ENCODE measurements at places on chromosomes 12 and 14. TPM values are rescaled to one million over a fixed set of nuclear protein-coding genes. Genes with fewer than 3 reads are reported as not detected.

KLRD1 gene
- 13.6 TPM for total RNA-seq

SLC17A8 gene
- not detected for total RNA-seq

GUCY2C gene
- total RNA-seq, result not detected

ACOT2 gene
- total RNA-seq, result 52.9 TPM

SLC6A15 gene
- total RNA-seq, result not detected

LMO3 gene
- total RNA-seq, result 127 TPM

B4GALNT3 gene
- total RNA-seq, result 20.6 TPM

TSPAN9 gene
- 61.1 TPM for total RNA-seq

ABCC9 gene
- total RNA-seq, result 27.5 TPM

ZNF891 gene
- 2.6 TPM for total RNA-seq

- no peak for DNase-seq
Measured at GRCh38 chr12:104505095-104505818, 48.5 kb downstream of the CHST11 start.

- no peak for DNase-seq
Measured at GRCh38 chr14:62117751-62118105, 355.5 kb downstream of the SNAPC1 start.

DNA sequence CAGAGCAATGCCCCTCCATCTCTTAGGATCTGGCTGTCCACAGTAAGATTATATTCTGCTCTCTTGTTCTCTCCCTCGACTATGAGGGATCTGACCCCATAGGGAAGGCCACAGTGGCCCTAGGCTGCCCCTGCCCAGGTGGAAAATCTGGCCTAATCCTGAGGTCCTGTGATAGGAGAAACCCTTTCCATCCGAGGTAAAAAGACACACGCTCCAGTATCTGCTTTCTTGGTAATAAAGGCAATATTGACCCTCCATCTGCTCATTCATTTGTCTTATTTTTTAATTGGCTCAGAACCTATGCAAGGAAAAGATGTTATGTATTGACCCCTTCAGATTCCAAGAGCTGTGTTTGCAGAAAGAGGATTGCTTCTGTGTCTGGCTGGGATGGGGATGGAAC, 9.7 kb downstream of the KRT76 start:
- DNase-seq, result no peak

- no peak for DNase-seq
Measured at GRCh38 chr12:54141431-54142113, 47.2 kb downstream of the SMUG1 start.

DNA sequence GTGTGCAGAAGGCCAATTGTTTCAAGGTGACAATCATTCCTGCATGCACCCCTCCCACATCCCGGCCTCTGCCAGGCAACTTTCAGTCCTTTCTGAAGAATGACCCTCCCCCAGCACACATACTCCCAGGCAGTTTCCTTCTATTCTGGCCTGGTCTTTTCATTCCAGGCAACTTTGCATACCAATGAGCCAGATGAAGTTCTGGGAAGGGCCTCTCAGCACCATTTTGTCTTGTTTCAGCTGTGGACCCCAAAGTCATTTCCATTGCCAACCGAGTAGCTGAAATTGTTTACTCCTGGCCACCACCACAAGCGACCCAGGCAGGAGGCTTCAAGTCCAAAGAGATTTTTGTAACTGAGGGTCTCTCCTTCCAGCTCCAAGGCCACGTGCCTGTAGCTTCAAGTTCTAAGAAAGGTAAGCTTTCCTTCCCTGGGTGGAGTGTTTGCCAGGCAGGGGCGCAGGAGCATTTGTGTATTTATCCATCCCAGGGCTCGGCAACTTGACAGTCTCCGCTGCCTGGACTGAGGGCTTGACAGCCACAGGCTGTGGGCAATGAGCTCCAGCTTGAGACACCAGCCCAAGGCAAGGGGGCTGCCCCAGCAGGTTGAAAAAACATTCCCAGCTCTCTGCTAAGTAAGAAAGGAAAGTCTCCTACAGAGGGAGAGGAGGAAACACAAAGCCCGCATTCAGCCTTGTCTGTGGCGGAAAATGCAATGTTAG, 16.4 kb downstream of the BCL2L14 start:
- no peak for DNase-seq

- no peak for DNase-seq
Measured at GRCh38 chr14:68928770-68929550, 50.1 kb downstream of the ACTN1 start.

- no peak for DNase-seq
Measured at GRCh38 chr12:65853489-65854157, 29.3 kb downstream of the HMGA2 start.

- DNase-seq, result no peak
Measured at GRCh38 chr12:92418381-92418780, 272.7 kb upstream of the BTG1 start.

DNA sequence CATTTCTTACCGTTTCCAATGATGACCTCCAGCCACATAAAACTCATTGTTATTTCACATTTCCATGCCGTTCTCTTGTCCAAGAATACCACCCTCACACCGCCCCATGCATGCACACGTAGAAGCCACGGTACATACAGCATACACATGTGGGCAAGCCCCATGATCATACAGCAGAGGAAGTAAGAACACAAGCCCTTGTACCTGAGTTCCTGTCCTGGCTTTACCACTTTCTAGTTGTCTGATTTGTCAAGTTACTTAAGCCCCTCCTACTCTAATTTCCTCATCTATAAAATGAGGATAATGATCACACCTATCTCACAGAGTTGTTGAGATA, 59.9 kb downstream of the DUSP16 start:
- no peak for DNase-seq

DNA sequence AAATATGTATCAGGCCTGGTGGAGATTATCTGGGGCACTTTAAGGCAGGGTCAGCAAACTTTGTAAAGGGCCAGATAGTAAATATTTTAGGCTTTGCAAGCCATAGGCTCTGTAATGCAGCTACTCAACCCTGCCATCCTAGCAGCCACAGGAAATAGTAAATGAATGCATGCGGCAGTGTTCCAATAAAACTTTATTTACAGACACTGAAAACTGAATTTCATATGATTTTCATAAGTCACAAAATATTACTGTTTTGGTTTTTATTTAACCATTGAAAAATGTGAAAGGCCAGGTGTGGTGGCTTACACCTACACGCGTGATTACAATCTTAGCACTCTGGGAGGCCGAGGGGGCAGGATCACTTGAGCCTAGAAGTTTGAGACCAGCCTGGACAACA, 3.2 kb upstream of the CAMKK2 start:
- DNase-seq, result no peak

DNA sequence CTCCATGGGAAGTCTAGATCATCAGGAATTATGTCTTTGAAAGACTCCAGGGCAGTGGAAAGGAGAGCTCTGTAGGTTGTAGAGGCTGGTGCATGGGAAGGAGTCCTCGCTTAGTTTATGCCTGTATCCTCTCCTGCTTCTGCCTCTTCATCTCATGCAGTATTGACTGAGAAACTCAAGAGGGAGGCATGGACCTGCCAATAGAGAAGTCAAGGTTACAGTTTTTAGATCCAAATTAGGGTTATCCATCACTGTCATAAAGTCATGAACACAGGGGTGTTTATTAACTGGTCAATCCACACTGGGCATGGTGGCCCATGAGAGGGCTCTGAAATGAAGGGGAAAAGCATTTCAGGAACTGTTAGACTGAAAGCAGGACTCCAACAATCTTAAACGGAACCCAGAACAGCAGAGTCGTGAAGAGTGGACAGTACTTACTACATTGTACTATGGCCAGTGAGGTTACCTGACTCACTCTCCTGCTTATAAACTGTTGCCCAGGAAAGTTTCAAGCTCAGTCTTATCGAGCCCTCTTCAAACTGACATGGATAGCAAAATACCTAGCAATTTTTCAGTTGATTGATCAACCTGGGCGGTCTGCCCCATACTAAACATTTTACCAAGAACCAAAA, 30.1 kb upstream of the DHRS7 start:
- DNase-seq, result no peak

DNA sequence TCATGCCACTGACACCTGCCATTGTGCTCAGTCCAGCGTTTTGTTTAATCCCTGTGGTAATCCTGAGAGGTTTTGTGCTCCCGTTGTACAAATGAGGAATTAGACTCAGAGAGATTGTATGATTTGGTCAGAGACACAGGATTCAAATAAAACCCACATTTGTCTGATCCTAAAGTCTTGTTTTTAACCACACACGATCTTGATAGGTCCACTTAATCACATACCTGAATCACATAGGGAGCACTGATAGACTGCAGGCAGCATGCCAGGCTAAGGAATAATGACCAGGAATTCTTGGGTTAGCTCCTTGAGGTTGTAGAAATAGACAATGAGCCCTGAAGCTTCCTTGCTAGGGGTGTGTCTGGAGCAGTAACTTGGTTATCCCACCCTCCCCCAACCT, 202.6 kb upstream of the RGS6 start:
- DNase-seq, result no peak

- DNase-seq, result no peak
Measured at GRCh38 chr14:39247256-39247655, 13.5 kb downstream of the MIA2 start.

DNA sequence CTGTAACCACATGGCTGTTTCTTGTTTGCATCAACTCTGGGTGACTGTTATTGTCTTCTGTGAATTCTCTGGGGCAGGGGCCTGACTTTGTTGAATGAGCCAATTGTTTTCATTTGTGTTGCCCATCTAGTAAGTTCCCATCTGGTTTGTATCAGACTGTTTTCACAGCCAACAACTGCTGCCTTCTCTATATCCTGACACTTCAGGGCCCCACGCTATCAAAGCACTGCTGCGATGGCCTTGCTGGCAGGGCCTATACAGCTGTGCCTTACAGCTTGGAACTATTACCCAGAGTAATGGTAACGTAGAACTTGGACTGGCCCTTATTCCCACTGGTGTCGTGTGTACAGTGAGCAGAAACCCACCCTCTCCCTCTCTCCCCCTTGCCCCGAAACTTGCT, 104.3 kb upstream of the DACT1 start:
- DNase-seq, result no peak

DNA sequence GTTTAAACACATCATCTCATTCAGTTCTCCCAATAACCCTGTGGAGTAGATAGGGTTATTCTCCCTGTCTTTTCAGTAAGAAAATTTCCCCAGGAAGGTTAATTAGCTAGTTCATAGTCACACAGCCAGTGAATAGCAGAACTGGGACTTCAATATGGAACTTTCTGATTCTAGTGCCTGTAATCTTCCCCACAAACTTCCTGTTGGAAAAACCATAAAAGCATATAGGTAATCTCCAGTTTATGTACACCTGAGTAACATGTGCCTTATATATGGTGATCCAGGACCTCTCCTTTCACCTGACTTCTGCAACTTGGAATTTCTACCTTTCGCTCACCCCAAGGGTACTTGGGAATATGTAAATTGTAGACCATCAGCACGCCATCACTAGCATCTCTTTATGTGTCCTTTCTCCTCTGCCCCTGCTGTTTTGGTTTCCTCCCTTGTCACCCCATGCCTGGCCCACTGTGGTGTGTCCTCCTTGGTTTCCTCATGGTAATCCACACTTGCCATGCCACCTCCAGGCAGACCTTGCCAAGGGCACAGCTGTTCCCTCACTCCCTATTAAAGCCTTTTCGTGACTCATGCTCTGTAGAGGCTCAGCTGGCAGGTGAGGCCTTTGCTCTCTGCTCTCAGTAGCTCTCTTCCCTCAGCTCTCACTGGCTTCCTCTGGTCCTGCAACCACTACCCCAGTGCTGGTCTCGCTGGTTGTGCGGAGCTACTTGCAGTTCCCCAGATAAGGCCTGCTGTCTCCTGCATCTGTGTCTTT, 16.7 kb downstream of the TBC1D30 start:
- DNase-seq, result no peak

- DNase-seq, result no peak
Measured at GRCh38 chr12:44696542-44696941, 179.6 kb downstream of the NELL2 start.

- DNase-seq, result no peak
Measured at GRCh38 chr14:77407158-77407557, 16.2 kb downstream of the NOXRED1 start.

DNA sequence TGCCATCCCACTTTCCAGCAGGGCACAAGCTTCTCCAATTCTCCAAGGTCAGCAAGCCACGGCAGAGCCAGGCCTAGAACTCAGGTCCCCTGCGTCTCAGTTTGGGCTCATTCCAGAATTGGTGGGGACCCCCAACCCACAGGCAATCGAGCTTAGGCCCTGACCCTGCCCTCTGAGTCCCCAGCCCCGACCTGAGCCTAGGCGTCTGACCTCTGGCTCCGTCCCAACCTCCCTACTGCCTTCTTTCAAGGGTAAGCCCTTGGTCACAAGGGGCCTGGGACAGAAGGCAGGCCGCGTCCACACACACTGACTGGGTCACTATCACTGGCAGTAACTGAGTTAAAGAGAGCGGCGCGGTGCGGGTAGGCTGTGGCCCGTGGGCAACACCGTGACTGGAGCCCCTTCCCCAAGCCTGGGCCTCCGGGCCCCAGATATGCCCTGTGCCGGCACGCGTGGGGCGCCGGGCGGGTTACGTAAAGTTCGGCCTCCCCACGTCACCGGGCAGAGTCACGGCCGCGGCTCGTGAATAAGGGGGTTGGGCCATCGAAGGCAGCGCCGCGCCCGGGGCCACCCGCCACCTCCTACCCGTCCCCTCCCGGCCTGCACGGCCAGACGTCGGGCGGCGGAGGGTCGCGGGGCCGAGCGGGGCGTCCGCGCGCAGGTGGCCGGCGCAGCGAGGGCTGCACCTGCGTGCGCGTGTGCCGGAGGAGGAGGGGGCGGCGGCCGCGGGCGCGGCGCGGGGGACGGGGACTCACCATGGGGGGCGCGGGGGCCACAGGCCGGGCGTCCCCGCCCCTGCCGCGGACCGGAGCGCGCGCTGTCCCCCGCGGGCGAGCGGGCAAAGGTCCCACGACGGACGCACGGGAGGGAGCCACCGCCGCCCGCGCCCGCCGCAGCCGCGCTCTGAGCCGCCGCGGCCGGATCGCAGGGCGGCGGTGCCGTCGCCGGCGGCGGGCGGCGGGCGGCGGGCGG, 516 bp downstream of the ANKRD9 start:
- DNase-seq, result peak; percentile 79

DNA sequence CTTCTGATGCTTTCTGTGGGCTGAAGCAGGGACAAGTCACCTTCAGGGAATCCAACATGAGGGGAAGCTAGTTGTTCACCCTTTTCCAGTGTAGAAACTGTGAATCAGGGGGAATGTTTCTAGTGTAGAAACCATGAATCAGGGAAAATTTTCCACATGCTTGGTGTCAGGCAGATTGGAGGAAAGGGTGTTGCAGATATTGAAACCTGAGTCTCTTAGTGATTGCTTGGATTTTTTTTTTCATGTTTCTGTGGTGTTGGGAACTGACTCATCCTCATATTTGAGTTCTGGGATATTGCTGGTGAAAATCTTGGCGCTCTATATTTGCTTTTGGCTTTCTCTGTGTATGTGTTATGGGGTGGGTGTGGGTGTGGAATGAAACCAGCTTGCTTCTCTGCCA, 144.5 kb upstream of the FBXO33 start:
- DNase-seq, result no peak

DNA sequence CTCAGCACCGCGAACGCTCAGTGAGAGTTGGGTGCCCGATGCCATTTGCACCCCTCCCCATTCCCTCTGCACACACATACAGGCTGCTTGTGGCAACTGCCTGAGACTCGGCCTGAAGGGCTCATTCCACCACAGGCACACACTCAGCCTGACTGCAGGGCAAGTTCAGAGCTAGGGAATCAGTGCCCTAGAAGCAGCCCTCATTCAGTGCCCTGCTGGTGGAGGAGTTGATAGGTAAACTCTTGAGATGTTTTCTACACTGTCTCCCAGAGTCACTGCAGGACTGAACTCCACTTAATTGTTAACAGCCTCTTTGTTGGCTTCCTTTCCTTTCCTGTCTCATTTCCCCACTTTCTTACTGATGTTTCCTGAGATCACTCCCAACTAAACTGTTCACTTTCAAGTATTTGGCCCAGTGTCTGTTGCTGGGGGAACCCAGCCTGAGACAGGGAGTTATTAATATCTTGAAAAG, 16.9 kb downstream of the PPP1R36 start:
- no peak for DNase-seq
